ENCODE measurements at places on chromosomes 7 and 10.

GRCh38 chr10:68032113-68032512, 43.0 kb downstream of the HERC4 start:
- DNase-seq: no peak

GRCh38 chr7:111352319-111352718, 210.0 kb downstream of the IMMP2L start:
- no peak for DNase-seq

GRCh38 chr7:112779667-112780066, 10.5 kb downstream of the TMEM168 start:
- no peak for DNase-seq

- DNase-seq: no peak
Measured at GRCh38 chr7:21616796-21617436, 74.1 kb downstream of the DNAH11 start.

DNA sequence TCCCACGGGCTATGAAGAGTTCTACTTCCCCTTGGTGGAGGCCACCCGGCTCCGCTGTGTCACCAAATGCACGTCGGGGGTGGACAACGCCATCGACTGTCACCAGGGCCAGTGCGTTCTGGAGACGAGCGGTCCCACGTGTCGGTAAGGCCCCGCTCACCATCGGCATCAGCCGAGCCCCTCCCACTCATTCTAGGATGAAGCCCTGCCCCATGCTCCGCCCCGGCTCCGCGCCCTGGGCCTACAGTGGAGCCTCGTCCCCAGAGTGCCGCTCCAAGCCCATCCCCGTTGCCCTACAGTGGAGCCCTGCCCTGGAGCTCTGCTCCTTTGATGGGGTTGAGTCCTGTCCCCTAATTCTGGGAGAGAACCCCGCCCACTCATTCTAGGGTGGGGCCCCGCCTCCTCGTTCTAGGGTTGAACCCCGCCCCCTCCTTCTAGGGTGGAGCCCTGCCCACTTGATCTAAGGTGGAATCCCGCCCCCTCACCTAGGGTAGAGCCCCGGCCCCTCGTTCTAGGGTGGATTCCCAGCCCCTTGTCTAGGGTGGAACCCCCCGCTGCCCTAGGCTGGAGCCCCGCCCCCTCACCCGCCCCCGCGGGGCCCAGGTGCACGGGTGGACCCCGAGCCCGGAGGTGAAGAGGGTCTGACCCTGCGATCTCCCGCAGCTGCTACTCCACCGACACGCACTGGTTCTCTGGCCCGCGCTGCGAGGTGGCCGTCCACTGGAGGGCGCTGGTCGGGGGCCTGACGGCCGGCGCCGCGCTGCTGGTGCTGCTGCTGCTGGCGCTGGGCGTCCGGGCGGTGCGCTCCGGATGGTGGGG, 3.4 kb upstream of the MUC12 start:
- peak; percentile 45 for DNase-seq

- DNase-seq: no peak
Measured at GRCh38 chr10:59631237-59631636, 78.4 kb downstream of the SLC16A9 start.

GRCh38 chr7:99379043-99379577, 4.6 kb downstream of the ARPC1B start:
- no peak for DNase-seq

GRCh38 chr7:2613098-2613930, 18.5 kb upstream of the TTYH3 start:
- no peak for DNase-seq

- no peak for DNase-seq
Measured at GRCh38 chr10:38159004-38159403, 64.9 kb downstream of the ZNF37A start.

- no peak for DNase-seq
Measured at GRCh38 chr7:115634633-115635032, 395.9 kb downstream of the TFEC start.

DNA sequence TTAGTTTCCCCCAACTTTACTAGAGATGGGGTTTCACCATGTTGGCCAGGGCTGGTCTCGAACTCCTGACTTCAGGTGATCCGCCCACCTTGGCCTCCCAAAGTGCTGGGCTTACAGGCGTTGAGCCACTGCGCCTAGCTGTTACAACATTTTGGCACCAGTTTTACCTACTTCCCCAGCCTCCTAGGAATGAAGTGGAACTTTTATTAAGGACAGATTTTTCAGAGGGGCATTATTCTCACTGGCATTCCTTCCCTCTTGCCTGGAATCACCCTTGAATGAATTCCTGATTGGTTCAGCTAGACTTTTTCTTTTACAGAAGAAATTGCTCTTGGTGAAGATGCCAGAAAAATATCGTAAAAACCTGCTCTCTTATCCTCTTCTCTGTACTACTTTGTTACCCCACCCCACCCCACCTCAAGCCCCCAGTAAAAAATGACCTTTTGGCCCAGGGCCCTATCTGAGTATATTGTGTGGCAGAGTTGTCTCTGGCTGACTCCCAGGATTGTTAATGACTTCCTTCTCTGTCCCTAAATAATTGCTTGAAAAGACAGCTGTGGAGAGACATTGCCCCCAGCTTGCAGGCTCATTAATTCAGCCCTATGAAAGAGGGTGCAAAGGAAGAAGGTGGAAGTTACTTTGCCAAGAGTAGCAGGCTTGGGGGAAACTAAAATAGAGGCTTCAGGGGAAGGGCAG, 189.6 kb downstream of the AUTS2 start:
- no peak for DNase-seq

- no peak for DNase-seq
Measured at GRCh38 chr7:131556053-131556908, at the start of gene PODXL. PODXL (minus strand) TSS chr7:131556628; CDS start chr7:131556359, 269 bp downstream.

DNA sequence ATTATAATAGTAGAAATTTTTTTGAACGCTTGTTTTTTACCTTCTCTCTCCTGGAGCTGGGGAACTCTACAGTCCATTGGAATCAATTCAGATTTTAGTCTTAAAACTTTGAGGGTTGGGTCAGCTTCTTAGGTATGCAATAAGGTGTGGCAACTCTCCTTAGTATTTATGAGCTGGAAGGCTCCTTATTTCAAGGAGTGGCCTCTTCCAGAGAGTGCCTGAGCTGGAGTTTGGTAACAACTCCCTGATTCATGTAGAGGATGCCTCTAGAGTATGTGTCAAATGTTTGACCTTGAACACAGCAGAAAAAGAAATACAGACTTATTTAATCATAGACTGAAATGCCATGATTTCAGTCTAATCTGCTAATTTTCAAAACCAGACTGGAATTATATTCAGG, 11.1 kb downstream of the CDK14 start:
- DNase-seq: no peak

DNA sequence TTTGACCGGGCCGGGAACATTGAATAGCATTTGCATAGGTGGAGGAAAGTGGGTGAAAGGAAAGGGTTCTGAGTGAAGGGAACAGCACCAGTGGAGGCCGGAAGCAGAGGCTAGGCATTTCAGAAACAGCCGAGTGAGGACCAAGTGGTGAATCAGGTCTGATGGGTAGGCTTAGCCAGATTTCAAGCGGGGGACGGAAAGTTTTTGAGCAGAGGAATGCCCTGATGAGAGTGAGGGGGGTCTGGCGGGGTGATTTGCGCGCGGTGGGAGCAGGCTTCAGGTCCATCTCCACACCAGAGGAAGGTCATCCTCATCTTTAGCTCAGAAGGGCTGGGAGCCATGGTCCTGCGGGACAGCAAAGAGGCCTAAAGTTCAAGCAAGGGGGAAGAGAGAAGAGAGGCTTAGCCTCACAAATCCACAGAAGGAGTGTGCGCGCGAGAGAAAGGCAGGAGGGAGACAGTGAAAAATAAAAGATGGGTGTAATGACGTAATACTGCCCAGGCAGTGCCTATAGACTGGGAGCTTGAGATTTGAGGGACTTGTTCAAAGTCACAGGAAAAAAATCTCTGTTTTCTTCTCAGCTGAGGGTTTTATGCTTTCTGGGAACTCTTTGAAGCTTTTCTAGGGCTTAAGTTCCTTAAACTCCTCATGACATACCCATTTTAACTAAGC, 1.0 kb upstream of the DENND2A start:
- DNase-seq: no peak

GRCh38 chr10:78063236-78063635, 29.6 kb downstream of the RPS24 start:
- DNase-seq: no peak

- DNase-seq: no peak
Measured at GRCh38 chr10:121478556-121478955, 119.7 kb downstream of the FGFR2 start.

DNA sequence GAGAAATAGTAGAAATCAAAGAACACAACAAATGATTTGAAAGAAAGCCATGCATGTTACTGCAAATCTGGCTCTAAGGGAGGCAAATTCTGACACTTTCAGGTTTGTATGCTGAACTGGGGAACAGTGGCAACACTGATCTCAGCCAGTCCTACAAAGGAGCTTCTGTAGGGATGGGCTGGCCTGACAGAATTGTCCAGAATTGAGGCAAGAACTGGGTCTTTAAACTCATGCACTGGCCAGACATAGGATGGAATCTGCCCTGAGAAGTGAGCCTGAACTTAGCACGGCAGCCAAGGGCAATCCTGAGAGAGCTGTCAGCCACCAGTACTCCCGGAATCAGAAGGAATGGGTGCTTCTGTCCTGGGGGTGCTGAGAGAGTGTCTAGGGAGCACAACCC, 70.9 kb upstream of the RAPGEF5 start:
- no peak for DNase-seq

DNA sequence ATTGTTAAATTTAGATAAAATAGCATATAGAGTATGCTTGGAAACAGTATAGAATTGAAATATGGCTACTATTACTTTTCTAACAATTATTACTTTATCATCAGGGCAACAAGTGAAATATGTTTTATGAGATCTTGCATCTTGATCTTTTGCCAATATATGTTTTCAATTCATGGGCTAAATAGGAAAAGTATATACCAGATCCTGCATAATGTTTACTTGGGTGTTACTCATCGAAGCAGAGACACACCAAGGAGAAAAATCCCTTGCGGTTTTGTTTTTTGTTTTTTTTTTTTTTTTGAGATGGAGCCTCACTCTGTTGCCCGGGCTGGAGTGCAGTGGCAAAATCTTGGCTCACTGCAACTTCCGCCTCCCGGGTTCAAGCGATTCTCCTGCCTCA, 541.4 kb downstream of the SUGCT start:
- DNase-seq: no peak

DNA sequence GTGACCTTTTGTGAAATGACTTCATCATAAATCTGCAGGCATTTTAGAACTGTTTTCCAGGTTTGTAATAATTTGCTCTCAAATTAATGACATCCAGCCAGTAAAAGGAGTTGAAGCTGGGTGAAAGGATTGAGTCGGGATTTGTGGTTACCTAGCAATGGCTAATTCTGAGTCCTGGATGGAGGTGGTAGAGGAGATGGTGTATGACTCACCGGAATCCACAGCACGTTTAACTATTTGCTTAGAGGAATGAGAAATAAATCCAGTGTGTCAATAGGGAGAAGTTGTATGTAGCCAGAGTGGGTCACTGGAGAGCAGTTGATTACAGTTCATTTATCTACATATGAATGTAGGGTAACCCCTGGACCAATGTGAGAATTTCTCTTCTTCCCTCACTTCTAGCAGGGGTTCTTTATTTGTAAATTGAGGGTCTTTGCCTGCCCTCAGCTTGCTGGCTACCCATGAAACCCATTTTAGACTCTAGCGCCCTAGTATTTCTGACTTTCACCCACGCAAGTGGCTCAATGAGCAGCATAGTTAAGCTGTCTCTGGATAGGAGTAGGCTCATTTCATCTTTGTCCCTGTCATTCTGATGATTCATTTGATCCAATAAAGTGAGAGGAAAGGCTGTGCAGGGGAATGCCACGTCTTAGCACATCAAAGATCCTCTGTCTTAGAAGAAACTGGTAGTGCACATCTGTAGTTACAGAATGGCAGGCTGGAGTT, 547.8 kb downstream of the SORCS3 start:
- no peak for DNase-seq

GRCh38 chr10:8130973-8131911, 76.8 kb downstream of the GATA3 start:
- no peak for DNase-seq

- DNase-seq: no peak
Measured at GRCh38 chr7:73647725-73648592, 19.7 kb upstream of the VPS37D start.

DNA sequence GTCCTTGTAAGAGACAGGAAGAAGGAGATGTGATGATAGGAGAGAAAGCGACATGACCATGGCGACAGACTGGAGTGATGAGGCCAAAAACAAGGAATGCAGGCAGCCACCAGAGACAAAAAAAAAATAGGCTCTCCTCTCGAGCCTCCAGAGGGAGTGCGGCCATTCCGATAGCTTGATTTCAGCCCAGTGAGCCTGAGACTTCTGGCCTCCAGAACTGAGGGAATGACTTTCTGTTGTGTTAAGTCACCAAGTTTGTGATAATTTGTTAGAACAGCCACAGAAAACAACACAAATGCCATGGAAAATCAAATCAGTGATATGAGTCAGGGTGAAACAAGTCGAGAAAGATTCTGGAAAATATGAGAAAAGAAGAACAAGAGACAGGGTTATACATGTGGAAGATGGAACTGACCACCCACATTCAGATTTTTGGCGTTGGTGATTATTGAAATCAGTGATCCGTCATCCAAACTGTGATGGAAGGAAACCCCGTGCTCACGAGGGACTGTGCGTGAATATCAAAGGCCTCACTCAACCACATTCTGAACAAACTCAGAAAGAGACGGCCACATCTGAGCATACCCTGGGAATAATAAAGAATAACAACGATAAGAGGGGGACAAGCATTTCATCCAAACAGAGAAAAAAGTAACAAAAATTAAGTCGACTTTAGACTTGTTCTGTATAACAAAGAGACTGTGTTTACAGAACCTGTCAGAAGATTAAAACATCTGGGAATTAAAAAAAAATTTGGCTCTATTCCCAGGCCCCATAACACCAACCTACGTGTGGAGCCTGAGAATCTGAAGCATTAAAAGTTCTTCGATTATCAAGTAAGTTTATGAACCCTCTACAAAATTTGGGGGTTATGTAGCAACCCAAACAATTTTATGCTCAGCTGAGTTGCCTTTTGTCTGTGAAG, 72.1 kb downstream of the EEPD1 start:
- no peak for DNase-seq

GRCh38 chr7:972676-973309, 2.6 kb downstream of the COX19 start:
- no peak for DNase-seq

GRCh38 chr7:120170834-120171233, 102.1 kb upstream of the KCND2 start:
- DNase-seq: no peak
